ENCODE measurements at places on chromosomes 16 and 17. TPM values are rescaled to one million over a fixed set of nuclear protein-coding genes. Genes with fewer than 3 reads are reported as not detected.

GRCh38 chr17:6066183-6066948 lies 3.8 kb upstream of the WSCD1 start:
- H3K4me3 ChIP-seq = no peak overlapping the region
- DNase-seq = no peak
- no peaks in the 10 kb centered on the region for H3K27me3 ChIP-seq
- H3K36me3 ChIP-seq = no peaks in the 10 kb centered on the region
- H3K27ac ChIP-seq = no peak overlapping the region

GRCh38 chr17:20992987-20993862 lies 49.6 kb downstream of the USP22 start:
- no peaks in the 10 kb centered on the region for H3K27me3 ChIP-seq
- H3K4me1 ChIP-seq = peaks cover 3% of the 10 kb centered on the region
- peak; percentile 71 for DNase-seq
- H3K4me3 ChIP-seq = no peak overlapping the region
- H3K27ac ChIP-seq = no peak overlapping the region

DNA sequence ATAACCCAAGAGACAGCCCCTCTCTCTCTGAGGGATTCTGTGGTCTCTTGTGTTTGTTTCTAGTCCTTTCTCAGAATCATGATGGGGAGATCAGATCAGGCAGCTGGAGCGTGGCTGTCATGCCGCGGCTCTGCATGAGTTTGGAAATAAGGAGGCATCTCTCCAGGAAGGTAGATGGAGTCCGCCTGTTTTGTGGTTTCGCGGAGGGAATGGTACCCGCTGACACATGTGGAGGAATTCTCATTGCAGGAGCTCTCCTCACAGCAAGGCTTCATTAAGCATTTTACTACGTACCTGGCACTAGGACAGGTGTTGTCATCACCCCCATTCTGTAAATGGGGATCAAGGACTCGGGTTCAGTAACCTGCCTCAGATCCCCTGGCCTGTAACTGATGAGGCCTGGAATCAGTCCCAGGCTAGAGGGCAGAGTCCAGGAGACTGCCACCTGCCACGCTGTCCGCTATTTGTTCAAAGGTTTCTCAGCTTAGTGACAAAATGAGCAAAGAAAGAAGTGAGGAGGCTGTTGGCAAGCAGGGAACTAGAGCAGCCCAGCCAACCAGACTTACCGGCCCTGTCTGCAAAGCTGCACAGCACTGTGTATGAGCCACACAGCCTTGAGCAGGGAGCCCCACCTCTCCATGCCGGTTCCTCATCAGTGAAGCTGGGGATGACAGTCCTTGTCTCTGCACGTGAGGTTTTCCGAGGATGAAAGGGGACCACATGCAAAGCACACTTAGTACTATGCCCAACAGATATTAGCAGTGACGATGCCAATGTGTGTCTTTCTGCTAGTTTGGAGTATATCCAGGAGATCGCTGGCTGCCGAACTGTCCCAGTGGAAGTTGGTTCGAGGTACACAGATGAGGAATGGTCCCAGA lies 11.0 kb downstream of the KDM8 start:
- H3K27me3 ChIP-seq = no peaks in the 10 kb centered on the region
- no peak for DNase-seq
- no peak overlapping the region for H3K27ac ChIP-seq
- H3K36me3 ChIP-seq = peaks cover 13% of the 10 kb centered on the region

DNA sequence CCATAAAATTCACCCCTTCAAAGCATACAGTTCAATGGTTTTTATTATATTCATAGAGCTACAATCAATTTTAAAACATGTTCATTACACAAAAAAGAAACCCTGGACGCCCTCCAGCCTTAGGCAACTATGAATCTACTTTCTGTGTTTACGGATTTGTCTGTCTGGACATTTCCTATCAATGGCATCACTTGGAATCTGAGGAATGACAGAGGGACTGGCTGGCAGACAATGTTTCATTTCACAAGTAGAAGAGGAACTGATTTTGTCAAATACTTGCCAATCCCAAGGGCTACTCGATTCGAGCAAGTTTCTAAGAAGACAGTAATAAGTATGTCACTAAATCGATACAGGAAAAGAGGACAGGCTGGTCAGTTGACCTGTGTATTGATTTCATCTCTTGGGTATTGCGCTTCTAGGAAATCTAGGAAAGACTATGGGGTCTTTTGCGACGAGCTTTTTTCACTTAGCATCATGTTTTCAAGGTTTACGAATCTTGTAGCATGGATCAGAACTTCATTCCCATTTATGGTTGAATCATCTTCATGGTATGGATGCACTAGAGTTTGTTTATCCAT lies 56.6 kb downstream of the RGS9 start:
- no peaks in the 10 kb centered on the region for H3K4me1 ChIP-seq
- H3K36me3 ChIP-seq = no peaks in the 10 kb centered on the region
- H3K27me3 ChIP-seq = no peaks in the 10 kb centered on the region
- no peak for DNase-seq
- no peak overlapping the region for H3K4me3 ChIP-seq
- H3K27ac ChIP-seq = no peak overlapping the region

- no peaks in the 10 kb centered on the region for H3K36me3 ChIP-seq
- no peak overlapping the region for H3K4me3 ChIP-seq
- H3K27ac ChIP-seq = no peak overlapping the region
- H3K27me3 ChIP-seq = no peaks in the 10 kb centered on the region
Measured at GRCh38 chr16:75113541-75114121, 2.9 kb downstream of the LDHD start.

DNA sequence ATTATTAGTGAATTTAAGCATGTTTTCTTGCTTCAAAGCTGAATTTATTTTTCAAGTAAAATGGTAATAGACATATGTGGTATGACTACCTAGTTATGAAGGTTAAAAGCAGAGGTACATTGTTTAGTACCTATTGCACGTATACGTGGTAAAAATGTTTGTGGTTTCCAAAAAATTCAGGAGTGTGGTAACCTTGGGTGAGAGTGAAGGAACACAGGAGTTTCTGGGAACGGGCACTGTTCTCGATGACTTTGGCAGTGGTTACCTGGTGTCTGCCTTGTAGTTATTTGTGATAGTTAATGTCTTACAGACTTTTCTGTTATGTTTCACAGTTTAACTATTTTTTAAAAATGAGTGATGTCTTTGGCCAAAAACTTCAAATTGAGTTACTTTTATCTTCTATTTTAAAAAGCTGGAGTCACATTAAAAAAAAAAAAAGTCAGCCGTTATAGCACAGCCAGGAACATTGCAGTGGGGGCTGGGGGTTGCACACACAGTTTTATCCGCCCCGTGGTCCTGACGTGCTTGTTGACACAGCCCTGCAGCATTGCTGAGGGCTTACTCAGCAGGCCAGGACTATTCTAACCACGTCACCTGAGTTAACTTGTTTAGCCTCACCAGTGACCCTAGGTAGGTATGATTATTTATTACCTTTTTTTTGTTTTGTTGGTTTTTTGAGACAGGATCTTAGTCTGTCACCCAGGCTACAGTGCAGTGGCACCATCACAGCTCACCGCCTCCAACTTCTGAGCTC lies 10.9 kb downstream of the JPT2 start:
- H3K4me3 ChIP-seq = no peak overlapping the region
- no peaks in the 10 kb centered on the region for H3K27me3 ChIP-seq
- DNase-seq = no peak
- peaks cover 17% of the 10 kb centered on the region for H3K36me3 ChIP-seq
- H3K27ac ChIP-seq = no peak overlapping the region
- no peaks in the 10 kb centered on the region for H3K4me1 ChIP-seq

DNA sequence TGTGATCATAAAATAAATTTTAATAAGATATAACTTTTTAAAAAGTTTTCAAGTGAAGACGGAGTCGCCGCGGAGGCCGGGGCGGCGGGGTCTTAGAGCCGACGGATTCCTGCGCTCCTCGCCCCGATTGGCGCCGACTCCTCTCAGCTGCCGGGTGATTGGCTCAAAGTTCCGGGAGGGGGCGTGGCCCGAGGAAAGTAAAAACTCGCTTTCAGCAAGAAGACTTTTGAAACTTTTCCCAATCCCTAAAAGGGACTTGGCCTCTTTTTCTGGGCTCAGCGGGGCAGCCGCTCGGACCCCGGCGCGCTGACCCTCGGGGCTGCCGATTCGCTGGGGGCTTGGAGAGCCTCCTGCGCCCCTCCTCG lies at the start of gene FOXC2:
TSS of gene FOXC2 (plus strand) at position 229 of the 365 bp plus-strand sequence. CDS start 507 bp downstream, outside the sequence.
- H3K4me1 ChIP-seq = peaks cover 11% of the 10 kb centered on the region
- no peaks in the 10 kb centered on the region for H3K36me3 ChIP-seq
- peak within 1 kb of the TSS; percentile 71 for H3K27ac ChIP-seq
- DNase-seq = peak; percentile 69

GRCh38 chr17:17001874-17002520 lies 30.1 kb upstream of the TNFRSF13B start:
- no peaks in the 10 kb centered on the region for H3K36me3 ChIP-seq
- H3K27ac ChIP-seq = no peak overlapping the region
- no peak overlapping the region for H3K4me3 ChIP-seq
- H3K4me1 ChIP-seq = peaks cover 5% of the 10 kb centered on the region
- H3K27me3 ChIP-seq = no peaks in the 10 kb centered on the region

DNA sequence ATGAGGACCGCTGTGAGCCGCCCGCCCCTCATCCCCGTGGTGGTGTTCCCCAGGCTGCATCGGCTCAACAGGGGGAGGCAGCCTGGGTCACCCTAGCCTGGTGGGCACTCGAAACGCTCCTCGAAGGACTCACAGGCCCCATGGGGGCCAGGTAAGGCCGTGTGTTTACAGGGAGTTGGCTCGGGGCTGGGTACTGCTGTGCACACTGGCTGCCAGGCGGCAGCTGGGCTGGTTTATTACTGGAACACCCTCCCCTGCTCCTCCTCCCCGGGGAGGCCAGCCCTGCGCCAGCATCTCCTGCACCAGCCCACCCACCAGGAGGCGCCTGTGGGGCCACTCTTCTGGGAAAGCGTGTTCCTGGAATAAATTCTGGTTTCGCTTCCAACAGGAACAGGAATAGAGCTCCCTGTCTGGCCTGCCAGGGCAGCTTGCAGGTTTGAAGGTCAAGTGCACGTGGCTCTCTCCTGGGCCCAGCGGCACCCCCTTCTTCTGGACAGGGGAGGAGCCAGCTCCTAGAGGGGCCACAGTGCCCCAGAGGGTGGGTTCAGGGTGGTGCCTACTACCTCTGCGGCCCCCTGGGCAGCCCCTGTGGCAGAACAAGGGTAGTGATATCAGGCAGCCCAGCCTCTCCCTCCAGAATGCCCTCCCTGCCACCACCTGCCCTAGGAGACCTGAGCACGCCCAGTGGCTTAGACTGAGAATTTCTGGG lies 11.3 kb downstream of the MCRIP1 start:
- H3K4me3 ChIP-seq = no peak overlapping the region
- peaks cover 13% of the 10 kb centered on the region for H3K36me3 ChIP-seq
- DNase-seq = peak; percentile 32
- H3K4me1 ChIP-seq = no peaks in the 10 kb centered on the region
- no peaks in the 10 kb centered on the region for H3K27me3 ChIP-seq

- H3K4me1 ChIP-seq = no peaks in the 10 kb centered on the region
- no peak overlapping the region for H3K4me3 ChIP-seq
- no peak for DNase-seq
- no peaks in the 10 kb centered on the region for H3K27me3 ChIP-seq
Measured at GRCh38 chr17:34502426-34502825, 77.0 kb upstream of the TMEM132E start.

DNA sequence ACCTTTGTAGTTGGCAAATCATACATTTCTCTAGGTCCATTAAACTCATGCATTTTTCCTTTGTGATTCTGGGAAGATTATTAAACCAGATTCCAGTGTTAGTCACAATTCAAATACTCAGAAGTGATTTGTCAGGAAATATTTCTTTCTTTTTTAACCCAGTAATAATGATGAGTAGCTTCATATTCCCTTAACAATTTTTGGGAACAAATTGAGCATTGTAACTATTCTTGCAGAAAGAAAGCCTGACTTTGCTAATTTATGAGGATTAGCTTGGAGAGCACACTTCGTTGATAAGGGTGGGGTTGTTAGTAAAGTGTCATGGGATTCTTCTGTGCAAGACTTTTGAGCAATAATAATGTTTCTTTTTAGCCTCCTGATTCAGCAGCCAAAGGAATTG lies 18.7 kb upstream of the KRT24 start:
- no peak for DNase-seq
- H3K4me3 ChIP-seq = no peak overlapping the region
- no peak overlapping the region for H3K27ac ChIP-seq

- no peak within 1 kb of the TSS for H3K27ac ChIP-seq
- no peaks in the 10 kb centered on the region for H3K27me3 ChIP-seq
- H3K36me3 ChIP-seq = no peaks in the 10 kb centered on the region
- peak; percentile 80 for DNase-seq
- H3K4me1 ChIP-seq = peaks cover 36% of the 10 kb centered on the region
- H3K4me3 ChIP-seq = no peak within 1 kb of the TSS
Measured at GRCh38 chr17:7294614-7295153, at the start of gene YBX2. YBX2 (minus strand) TSS chr17:7294639; CDS start chr17:7294500, 139 bp downstream.

- no peak overlapping the region for H3K27ac ChIP-seq
- H3K27me3 ChIP-seq = no peaks in the 10 kb centered on the region
- no peak for DNase-seq
Measured at GRCh38 chr17:15918261-15918660, 26.7 kb upstream of the ADORA2B start.

DNA sequence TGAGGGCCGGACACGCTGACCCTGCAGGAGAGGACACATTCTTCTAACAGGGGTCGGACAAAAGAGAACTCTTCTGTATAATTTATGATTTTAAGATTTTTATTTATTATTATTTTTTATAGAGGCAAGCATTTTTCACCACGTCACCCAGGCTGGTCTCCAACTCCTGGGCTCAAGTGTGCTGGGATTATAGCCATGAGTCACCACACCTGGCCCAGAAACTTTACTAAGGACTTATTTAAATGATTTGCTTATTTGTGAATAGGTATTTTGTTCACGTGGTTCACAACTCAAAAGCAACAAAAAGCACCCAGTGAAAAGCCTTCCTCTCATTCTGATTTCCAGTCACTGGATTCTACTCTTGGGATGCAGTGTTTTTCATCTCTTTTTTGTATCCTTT lies 2.3 kb upstream of the SERPINF1 start:
- H3K27ac ChIP-seq = no peak overlapping the region
- no peaks in the 10 kb centered on the region for H3K36me3 ChIP-seq
- H3K4me3 ChIP-seq = no peak overlapping the region
- DNase-seq = no peak
- no peaks in the 10 kb centered on the region for H3K27me3 ChIP-seq

DNA sequence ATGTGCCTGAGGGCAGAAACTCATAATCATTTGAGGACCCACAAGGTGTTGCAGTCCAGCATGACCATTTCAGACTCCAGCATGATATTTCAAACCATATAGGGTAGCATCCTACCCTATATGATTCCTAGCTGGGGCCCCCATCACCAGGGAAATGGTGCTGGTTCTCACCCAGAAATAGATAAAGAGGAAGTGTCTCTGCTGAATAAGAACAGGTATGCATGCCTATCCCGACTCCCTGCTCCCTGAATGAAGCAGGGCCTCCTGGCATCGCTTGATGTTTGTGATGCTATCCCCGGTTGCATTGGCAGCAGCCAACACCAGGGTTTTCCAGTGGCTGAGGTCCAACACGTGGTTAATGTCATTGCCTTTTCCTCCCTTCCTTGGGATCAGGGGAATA lies 17.1 kb upstream of the HEATR6 start:
- no peak for DNase-seq
- H3K27me3 ChIP-seq = no peaks in the 10 kb centered on the region
- H3K36me3 ChIP-seq = no peaks in the 10 kb centered on the region
- H3K4me1 ChIP-seq = no peaks in the 10 kb centered on the region

The ZG16 gene
- not detected for total RNA-seq

The GNG13 gene
- total RNA-seq = not detected

The CLN3 gene
- 80.9 TPM for total RNA-seq

The OGFOD1 gene
- 28.4 TPM for total RNA-seq

The BRICD5 gene
- 3.8 TPM for total RNA-seq

The XYLT1 gene
- total RNA-seq = 10.6 TPM

The ANKFY1 gene
- total RNA-seq = 36.8 TPM

The CCDC144A gene
- total RNA-seq = 31.5 TPM

The AKAP10 gene
- 40.2 TPM for total RNA-seq

The FOXN1 gene
- total RNA-seq = not detected

The CBLN1 gene
- total RNA-seq = not detected

The SLC12A3 gene
- not detected for total RNA-seq

The IL21R gene
- total RNA-seq = 0.40 TPM

Measured in thyroid gland (tissue), 4 donors.